IMR-90 (cell line): ENCODE measurements at places on chromosomes 2 and 18. TPM values are rescaled to one million over a fixed set of nuclear protein-coding genes. Genes with fewer than 3 reads are reported as not detected.

The PTPRN gene
- total RNA-seq, result 4.4 and 5.2 TPM in 2 replicates

The PLCD4 gene
- 1.4 and 2.0 TPM in 2 replicates for total RNA-seq

The TUBA4A gene
- 21.9 and 26.1 TPM in 2 replicates for total RNA-seq

The GPAT2 gene
- 0.28 and 0.36 TPM in 2 replicates for total RNA-seq

The CETN1 gene
- not detected in 2 replicates for total RNA-seq

The NIFK gene
- total RNA-seq, result 19.5 and 47.8 TPM in 2 replicates

The LOXHD1 gene
- total RNA-seq, result not detected in 2 replicates

The TMEM169 gene
- total RNA-seq, result 0.54 and 0.83 TPM in 2 replicates

The SLC4A5 gene
- 0.18 TPM in 1 of 2 replicates, not detected in the other for total RNA-seq

The FBXO15 gene
- total RNA-seq, result 0.90 and 1.1 TPM in 2 replicates

The GKN2 gene
- total RNA-seq, result not detected in 2 replicates

The DPP10 gene
- not detected in 2 replicates for total RNA-seq

The PRKD3 gene
- total RNA-seq, result 46.4 and 47.5 TPM in 2 replicates

The SLC14A1 gene
- 21.7 and 31.9 TPM in 2 replicates for total RNA-seq

The CNGA3 gene
- under 0.01 TPM in 1 of 2 replicates, not detected in the other for total RNA-seq

The SPP2 gene
- not detected in 2 replicates for total RNA-seq

The UCN gene
- total RNA-seq, result not detected in 2 replicates

The SGO2 gene
- 6.3 and 16.9 TPM in 2 replicates for total RNA-seq

The OR6B2 gene
- not detected in 2 replicates for total RNA-seq

The SCN9A gene
- total RNA-seq, result 135 and 179 TPM in 2 replicates

The PKP4 gene
- 37.5 and 37.8 TPM in 2 replicates for total RNA-seq

The CMPK2 gene
- total RNA-seq, result 0.18 and 0.28 TPM in 2 replicates

The CEBPZ gene
- 33.3 and 47.8 TPM in 2 replicates for total RNA-seq

The GCKR gene
- total RNA-seq, result under 0.01 TPM in 1 of 2 replicates, not detected in the other

The CABYR gene
- total RNA-seq, result 3.6 and 4.1 TPM in 2 replicates

The ITGB6 gene
- total RNA-seq, result under 0.01 TPM in 1 of 2 replicates, not detected in the other

The TTC21B gene
- 17.2 and 23.1 TPM in 2 replicates for total RNA-seq

The RAX gene
- total RNA-seq, result not detected in 2 replicates

The IL36G gene
- not detected in 2 replicates for total RNA-seq

The HOXD3 gene
- total RNA-seq, result not detected in 2 replicates

The GRB14 gene
- not detected in 2 replicates for total RNA-seq
